CD4-positive, alpha-beta T cell treated with Interleukin-6 at 100 ng/mL for 8 hours (primary cell): ENCODE measurements at places on chromosomes 7 and 10.

DNA sequence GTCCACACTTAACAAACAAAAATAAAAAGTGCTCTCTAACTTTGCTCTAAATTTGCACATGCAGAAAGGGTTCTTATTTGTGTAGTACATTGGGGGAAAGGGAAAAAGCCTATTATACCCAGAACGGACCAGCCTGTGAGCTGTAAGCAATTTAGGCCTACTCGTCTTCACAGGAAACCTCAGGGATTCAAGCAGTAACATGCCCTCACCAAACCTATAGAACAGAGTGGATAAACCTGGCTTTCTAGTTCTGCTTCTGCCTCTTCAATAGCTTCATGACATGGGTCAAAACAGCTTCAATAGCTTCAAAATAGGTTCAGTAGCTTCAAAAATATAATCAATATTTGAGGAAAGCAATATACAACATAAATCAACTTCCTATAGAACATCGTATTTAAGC lies 163.7 kb downstream of the ARL4A start:
- DNase-seq, result no peak

- DNase-seq, result no peak
Measured at GRCh38 chr10:8951440-8952089, 897.1 kb downstream of the GATA3 start.

GRCh38 chr7:103598326-103598905 lies 152.4 kb upstream of the SLC26A5 start:
- no peak for DNase-seq

GRCh38 chr7:131034166-131034881 lies 293.4 kb upstream of the MKLN1 start:
- DNase-seq, result no peak

- no peak for DNase-seq
Measured at GRCh38 chr7:116571037-116571436, 46.2 kb downstream of the CAV1 start.

GRCh38 chr7:150938566-150938965 lies 39.6 kb downstream of the KCNH2 start:
- no peak for DNase-seq

- DNase-seq, result no peak
Measured at GRCh38 chr10:16116404-16117304, 256.3 kb upstream of the MINDY3 start.
